ENCODE measurements at places on chromosomes 6 and 20. TPM values are rescaled to one million over a fixed set of nuclear protein-coding genes. Genes with fewer than 3 reads are reported as not detected.

- H3K27me3 ChIP-seq: no peaks in the 10 kb centered on the region
Measured at GRCh38 chr6:13454286-13455221, 32.8 kb downstream of the GFOD1 start.

GRCh38 chr20:17673084-17673483 is 9.0 kb downstream of the RRBP1 start:
- H3K4me3 ChIP-seq: no peak overlapping the region
- no peaks in the 10 kb centered on the region for H3K27me3 ChIP-seq
- H3K4me1 ChIP-seq: peaks cover 33% of the 10 kb centered on the region
- no peak for DNase-seq
- H3K27ac ChIP-seq: no peak overlapping the region

PLN gene
- total RNA-seq: not detected

CYP39A1 gene
- not detected for total RNA-seq

OR2H2 gene
- total RNA-seq: not detected

GRCh38 chr20:35883778-35884540 is 70.3 kb downstream of the SCAND1 start:
- H3K36me3 ChIP-seq: peaks cover 5% of the 10 kb centered on the region
- no peak overlapping the region for H3K27ac ChIP-seq
- no peak overlapping the region for H3K4me3 ChIP-seq
- H3K27me3 ChIP-seq: no peaks in the 10 kb centered on the region
- peaks cover 8% of the 10 kb centered on the region for H3K4me1 ChIP-seq
- DNase-seq: peak; percentile 34

MDC1 gene
- total RNA-seq: 88.3 TPM

- H3K4me3 ChIP-seq: no peak overlapping the region
- no peak for DNase-seq
- no peaks in the 10 kb centered on the region for H3K36me3 ChIP-seq
Measured at GRCh38 chr6:1020837-1021236, 291.1 kb upstream of the FOXQ1 start.

DNA sequence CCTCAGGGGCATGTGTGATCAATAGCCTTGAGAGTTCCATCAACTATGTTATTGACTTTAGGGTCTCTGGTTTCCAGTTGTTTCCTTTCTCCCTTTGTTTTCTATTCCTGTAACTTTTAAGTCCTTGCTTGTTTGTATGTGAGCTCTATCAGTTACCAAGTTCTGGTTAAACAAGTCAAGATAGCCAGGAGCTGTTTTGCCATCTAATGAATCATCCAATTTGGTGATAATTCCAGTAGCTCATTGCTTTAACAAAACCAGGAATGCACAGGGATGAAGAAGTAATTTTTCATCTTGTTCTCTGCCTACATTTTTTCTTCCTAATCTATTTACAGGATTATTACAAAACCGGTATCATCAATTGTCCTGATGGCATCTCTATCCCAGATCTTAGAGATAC is 36.5 kb downstream of the KCTD20 start:
- H3K4me3 ChIP-seq: no peak overlapping the region
- DNase-seq: no peak
- peaks cover 13% of the 10 kb centered on the region for H3K4me1 ChIP-seq
- H3K27ac ChIP-seq: no peak overlapping the region
- H3K27me3 ChIP-seq: no peaks in the 10 kb centered on the region

DDO gene
- total RNA-seq: not detected

EEF1E1 gene
- 87.3 TPM for total RNA-seq

DNA sequence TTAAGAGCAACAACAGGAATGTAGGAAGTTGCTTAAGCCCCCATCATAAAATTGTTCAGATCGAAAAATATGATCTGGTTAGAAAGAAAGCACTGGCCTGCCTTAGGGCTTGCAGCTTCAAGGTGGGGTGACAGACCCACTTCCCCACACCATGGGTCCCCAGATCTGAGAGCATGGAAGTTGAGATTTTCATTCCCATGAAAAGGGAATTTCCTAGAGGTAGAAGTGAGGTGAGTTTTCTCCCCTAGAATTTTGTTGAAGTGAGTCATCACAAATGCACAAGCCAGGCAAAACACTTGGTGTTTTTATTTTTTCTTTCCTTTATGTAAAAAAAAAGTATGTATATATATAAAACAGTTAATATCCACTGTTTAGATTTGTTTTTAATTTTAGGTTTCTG is 213.6 kb upstream of the SUPT3H start:
- DNase-seq: no peak
- H3K4me3 ChIP-seq: no peak overlapping the region
- peaks cover 13% of the 10 kb centered on the region for H3K36me3 ChIP-seq
- peaks cover 86% of the 10 kb centered on the region for H3K4me1 ChIP-seq

DNA sequence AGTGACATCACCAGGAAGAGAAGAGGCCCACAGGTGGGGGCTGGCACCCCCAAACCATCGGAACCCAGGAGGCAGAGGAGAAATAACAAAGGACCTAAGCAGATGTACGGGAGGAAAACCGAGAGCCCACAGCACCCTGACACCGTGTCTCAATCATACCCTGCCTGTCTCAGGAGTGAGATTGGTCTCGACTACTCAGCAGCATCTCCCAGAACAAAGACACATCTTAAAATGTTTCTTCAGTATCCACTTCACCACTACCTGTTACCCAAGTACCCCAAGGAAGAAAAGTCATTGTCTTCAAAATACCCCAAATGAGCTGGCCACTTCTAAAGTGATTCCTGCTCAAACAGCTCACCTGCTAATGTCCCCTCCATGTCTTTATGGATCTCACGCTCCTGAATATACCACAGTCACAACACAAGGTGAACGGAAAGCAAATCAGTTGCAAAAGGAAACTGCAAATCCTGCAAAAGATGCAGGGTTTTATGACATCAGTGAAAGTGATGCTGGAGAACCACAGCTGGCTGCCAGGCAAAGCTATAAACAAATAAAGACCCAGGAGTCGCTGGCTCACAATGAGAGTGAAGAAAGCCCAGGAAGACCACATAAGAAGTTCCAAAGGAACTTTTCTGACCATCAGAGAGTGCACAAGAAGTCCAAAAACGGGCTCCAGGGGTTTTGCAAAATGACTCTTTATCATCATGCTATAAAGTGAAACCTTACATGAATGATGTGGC is 44.1 kb downstream of the PREX1 start:
- H3K36me3 ChIP-seq: peaks cover 22% of the 10 kb centered on the region
- H3K4me3 ChIP-seq: no peak overlapping the region
- peaks cover 2% of the 10 kb centered on the region for H3K27me3 ChIP-seq
- DNase-seq: peak; percentile 27

- H3K4me1 ChIP-seq: no peaks in the 10 kb centered on the region
- H3K4me3 ChIP-seq: no peak overlapping the region
Measured at GRCh38 chr20:62573817-62574216, 68.5 kb upstream of the SLCO4A1 start.

DNA sequence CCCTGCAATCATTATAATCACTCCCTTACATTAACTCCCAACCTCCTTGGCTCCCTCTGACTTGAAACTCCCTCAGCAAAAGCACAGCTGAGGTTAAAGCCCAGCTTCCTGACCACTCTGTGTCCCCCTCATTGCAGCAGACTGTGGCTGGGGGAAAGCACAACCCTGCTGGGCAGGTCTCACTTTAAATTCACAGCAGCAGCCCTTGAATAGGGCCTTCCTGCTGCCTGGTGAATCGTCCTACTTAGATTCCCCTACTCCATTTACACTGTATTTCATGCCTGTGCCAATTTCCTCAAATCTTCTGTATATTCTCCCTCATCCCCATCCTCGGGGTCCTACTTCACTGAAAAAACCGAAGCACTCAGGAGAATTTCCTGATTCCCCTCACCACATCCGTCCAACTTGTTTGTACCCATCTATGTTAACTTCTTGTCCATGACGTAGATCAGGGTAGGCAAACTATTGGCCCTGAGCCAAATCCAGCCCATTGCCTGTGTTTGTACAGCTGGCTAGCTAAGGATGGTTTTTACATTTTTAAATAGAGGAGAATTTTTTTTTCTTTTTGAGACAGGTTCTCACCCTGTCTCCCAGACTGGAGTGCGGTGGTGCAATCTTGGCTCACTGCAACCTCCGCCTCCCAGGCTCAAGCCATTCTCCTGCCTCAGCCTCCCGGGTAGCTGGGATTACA is 31.5 kb upstream of the GCM1 start:
- H3K4me1 ChIP-seq: peaks cover 5% of the 10 kb centered on the region
- H3K27me3 ChIP-seq: no peaks in the 10 kb centered on the region
- H3K36me3 ChIP-seq: no peaks in the 10 kb centered on the region
- no peak for DNase-seq
- peak overlapping the region; percentile 73 for H3K27ac ChIP-seq

CALHM6 gene
- total RNA-seq: 9.7 TPM

DNA sequence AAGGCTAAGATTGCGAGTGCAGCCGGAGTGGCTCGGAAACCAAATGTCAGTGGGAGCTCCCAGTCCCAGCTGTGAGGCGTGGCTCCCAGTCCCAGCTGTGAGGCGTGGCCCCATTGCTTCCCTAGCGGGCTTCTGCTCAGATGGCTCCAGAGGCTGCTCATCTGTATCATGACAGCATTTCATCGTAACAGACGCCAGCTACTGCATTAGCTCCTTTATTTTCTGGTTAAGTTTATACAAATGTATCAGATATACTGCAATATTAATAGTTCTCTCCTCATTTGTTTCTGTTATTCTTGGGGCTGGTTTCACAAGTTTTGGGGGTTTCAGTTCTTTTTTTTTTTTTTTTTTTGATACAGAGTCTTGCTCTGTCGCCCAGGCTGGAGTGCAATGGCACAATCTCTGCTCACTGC is 34.7 kb upstream of the TBXT start:
- no peaks in the 10 kb centered on the region for H3K36me3 ChIP-seq
- H3K4me1 ChIP-seq: no peaks in the 10 kb centered on the region
- no peak overlapping the region for H3K4me3 ChIP-seq
- no peak overlapping the region for H3K27ac ChIP-seq
- peaks cover 5% of the 10 kb centered on the region for H3K27me3 ChIP-seq

GRCh38 chr6:13664703-13665352 is 46.8 kb downstream of the RANBP9 start:
- no peaks in the 10 kb centered on the region for H3K27me3 ChIP-seq
- H3K27ac ChIP-seq: peak overlapping the region; percentile 33
- peaks cover 32% of the 10 kb centered on the region for H3K36me3 ChIP-seq
- H3K4me1 ChIP-seq: peaks cover 77% of the 10 kb centered on the region

DNA sequence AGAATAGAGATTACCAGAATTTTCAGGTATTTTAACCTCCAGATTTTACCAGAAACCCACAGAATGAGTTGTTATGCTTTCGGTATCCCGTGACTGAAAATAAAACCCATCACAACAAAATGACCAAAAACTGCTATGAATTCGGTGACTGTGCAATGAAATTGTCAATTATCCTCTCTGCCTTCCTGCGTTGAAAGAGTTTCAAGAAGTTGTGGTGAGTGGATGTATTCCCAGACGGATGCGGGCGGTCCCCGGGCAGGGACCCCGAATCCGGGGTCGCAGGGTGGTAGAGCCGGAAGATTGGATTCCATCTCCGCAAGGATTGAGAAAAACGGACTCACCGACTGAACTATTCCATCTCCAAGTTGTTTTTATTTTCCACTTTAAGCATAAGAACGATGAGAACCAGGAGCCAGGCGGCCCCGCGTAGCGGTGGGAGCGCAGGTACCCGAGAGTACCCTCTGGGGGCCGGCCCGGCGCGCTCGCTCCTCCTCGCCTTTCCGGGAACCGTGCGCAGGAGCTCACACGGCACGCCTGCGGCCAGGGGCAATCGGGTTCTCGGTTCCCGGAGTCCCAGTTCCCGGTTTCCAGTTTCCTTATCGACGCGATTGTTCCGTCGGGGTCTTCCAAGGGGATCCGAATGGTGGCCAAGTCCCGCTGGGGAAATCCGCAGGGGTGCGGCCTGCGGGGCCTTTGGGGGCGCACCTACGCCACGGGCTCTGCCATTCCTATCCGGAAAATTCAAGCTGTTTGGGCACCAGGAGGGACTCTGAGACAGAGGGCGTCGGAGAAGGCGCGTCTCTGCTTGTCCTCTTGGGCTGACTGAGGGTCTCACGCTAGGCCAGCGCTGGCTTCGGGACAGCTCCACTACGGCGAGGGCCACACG is 104.9 kb upstream of the PRDM1 start:
- H3K36me3 ChIP-seq: peaks cover 23% of the 10 kb centered on the region
- peak; percentile 36 for DNase-seq
- H3K4me1 ChIP-seq: peaks cover 56% of the 10 kb centered on the region
- H3K4me3 ChIP-seq: peak overlapping the region; percentile 74
- peaks cover 3% of the 10 kb centered on the region for H3K27me3 ChIP-seq

ADGB gene
- not detected for total RNA-seq

- H3K4me3 ChIP-seq: no peak overlapping the region
- peak; percentile 37 for DNase-seq
- H3K36me3 ChIP-seq: no peaks in the 10 kb centered on the region
- H3K27ac ChIP-seq: no peak overlapping the region
Measured at GRCh38 chr6:165850434-165851019, 187.5 kb upstream of the PDE10A start.

DNA sequence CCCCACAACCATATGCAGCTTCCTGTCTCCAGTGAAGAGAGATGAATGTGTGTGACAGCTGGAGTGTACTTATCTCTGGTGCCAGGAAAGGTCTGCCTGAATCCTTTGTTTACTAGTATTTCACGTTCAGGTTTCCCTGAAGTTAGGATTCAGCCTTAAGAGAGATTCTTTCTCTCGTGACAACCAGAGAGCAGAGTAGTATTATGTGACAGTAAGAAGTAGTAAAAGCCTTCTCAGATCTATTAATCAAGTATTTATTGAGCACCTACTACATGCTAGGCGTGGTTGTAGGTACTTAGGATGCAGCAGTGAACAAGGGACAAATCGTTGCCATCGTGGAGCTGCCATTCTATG is 949 bp downstream of the KIFC1 start:
- peak overlapping the region; percentile 87 for H3K4me3 ChIP-seq
- H3K36me3 ChIP-seq: peaks cover 33% of the 10 kb centered on the region
- no peaks in the 10 kb centered on the region for H3K27me3 ChIP-seq
- H3K4me1 ChIP-seq: peaks cover 44% of the 10 kb centered on the region

- peaks cover 32% of the 10 kb centered on the region for H3K4me1 ChIP-seq
- no peak overlapping the region for H3K27ac ChIP-seq
- no peak overlapping the region for H3K4me3 ChIP-seq
- H3K36me3 ChIP-seq: no peaks in the 10 kb centered on the region
Measured at GRCh38 chr6:149897015-149897697, 757 bp downstream of the RAET1E start.

CTSA gene
- total RNA-seq: 51.9 TPM

- no peaks in the 10 kb centered on the region for H3K36me3 ChIP-seq
- no peak for DNase-seq
- H3K27me3 ChIP-seq: peaks cover 4% of the 10 kb centered on the region
- no peak overlapping the region for H3K4me3 ChIP-seq
- H3K4me1 ChIP-seq: no peaks in the 10 kb centered on the region
Measured at GRCh38 chr6:53984163-53984562, 127.1 kb upstream of the MLIP start.

DNA sequence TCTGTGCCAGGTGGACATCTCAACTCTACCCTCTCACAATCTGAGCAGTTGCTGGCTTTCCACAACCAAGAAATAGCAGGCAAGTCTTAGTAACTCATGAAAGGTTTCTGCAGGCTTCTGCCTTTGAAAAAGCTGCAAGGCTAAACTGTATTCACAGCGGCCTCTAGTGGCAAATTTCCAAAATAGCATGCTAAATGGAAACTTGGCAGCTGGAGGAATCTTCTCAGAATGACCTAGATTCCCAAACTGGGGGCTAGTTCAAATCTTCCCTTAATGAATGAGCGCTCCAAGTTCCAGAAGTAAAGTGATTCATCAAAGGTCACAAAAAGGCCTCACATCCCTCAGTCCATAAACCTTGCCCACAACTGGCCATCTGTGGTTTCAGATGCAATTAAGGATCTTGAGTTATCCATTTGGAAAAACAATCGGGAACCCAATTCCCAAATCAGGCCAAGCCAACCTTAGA is 11.9 kb upstream of the CPNE5 start:
- peaks cover 4% of the 10 kb centered on the region for H3K4me1 ChIP-seq
- H3K27me3 ChIP-seq: no peaks in the 10 kb centered on the region
- peaks cover 46% of the 10 kb centered on the region for H3K36me3 ChIP-seq
- H3K27ac ChIP-seq: no peak overlapping the region

- DNase-seq: no peak
- H3K27me3 ChIP-seq: no peaks in the 10 kb centered on the region
- H3K27ac ChIP-seq: no peak overlapping the region
- H3K4me3 ChIP-seq: no peak overlapping the region
Measured at GRCh38 chr20:32321390-32321789, 36.7 kb upstream of the ASXL1 start.
